ENCODE measurements at places on chromosomes 13 and 19.

- no peak for DNase-seq
Measured at GRCh38 chr19:1161716-1162115, 12.4 kb downstream of the SBNO2 start.

DNA sequence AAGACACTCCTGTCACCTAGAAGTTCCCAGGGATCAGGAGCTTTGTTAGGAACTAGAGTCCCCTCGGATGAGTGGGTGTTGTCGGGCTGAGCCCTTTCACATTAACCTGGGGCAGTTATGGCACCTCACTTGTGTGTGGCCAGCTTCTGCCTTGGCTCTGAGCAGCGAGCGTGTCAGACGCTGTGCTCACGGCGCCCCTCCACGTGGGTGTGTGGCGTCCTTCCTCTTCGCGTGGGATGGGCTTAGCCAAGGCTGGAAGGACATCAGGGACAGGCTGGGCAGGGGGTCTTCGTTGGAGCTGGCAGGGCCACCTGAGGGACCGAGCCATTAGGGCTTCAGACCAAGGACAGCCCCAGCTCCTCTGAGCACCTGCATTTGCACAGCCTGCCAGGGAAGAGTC is 23.4 kb downstream of the DOT1L start:
- DNase-seq, result no peak

GRCh38 chr19:7506385-7507328 is 9.2 kb upstream of the ZNF358 start:
- DNase-seq, result no peak

DNA sequence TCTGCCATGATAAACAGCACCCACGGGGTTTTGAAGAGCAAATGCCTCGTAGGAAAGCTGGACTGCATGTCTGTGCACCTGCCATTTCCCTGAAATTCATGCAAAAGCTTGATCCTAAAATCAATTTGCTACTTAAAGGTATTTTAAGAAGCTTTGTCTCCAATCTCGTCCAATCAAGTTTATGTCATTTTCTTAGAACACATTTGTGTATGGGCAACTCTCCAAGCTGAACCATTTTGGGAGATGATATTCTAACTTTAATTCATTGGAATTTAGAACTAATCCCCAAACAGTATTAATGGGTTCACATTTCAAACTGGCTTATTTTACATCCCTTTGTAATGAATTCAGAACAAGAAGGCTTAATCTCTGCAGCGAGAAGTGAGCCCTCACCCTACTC is 822 bp downstream of the ADPRHL1 start:
- no peak for DNase-seq

DNA sequence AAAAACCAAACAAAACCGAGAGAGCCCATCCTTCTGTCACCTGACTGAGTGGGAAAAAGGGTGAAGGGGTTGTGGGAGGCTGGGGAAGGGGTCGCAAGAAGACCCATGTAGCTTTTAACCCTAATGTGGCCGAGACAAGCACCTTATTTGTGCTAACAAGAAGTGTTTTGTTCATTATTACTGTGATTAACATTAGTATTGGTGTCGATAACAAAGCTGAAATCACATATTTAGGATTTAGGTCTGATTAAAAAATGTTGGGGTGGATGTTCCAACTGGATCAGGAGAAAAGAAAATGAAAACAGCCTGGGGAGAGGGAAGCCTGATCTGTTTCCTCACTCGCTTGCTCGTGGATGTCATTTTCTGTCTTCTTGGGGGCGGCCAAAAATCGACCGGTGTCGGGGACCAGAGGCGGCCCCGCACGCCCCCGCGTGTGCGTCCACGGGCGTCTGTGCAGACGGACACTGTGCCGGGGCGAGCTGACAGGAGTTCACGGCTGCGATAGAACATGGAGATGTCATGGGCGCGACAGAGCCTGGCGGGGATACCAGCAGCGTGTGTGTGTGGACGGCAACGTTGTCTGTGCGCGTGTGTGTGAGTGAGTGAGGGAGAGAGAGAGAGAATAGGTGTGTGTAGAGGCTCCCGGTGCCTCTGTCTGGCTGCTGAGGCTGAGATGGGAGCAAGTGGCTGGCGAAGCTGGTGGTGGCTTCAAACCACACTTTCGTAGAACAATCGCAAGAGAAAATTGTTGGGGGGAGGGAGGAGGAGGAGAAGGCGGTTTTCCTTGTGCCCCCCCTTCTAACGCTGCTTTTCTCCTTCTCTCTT is 29.1 kb downstream of the NFIX start:
- DNase-seq, result no peak

DNA sequence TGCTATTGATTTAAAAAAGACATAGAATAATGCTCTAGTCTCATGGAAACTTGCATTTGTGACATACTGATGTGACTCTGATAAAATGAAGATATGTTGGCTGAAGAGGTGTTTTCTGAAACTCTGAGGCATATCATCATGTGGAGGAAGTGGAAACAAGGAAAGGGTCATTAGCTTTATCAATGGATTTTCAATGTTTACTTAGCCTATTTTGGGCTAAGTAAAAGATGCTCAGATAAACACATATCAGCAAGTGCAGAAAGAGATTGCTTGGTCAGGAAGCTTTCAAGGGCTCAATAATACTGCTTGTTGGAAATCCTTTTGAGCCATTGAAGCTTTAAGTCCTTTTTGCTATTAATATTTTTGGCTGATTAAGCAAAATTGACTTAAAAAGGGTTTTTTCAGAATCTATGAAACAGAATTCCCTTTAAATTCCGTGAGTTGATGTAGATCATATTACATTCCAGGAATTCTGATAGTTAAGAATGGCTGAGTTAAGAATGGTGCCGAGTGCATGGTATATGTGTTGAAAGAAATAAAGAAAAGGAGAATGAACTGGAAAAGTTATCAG is 952.8 kb upstream of the SPRY2 start:
- DNase-seq, result no peak

GRCh38 chr19:33622809-33623511 is 1.2 kb downstream of the CHST8 start:
- no peak for DNase-seq

- DNase-seq, result peak; percentile 47
Measured at GRCh38 chr13:48580185-48580803, 47.4 kb upstream of the RCBTB2 start.

All from activated CD4-positive, alpha-beta T cell treated with anti-CD3 and anti-CD28 coated beads for 1 hour (primary cell).